ENCODE measurements at places on chromosomes 16 and 17.

- no peak for DNase-seq
Measured at GRCh38 chr16:14444979-14445810, 184.9 kb downstream of the PARN start.

- peak; percentile 81 for DNase-seq
Measured at GRCh38 chr17:39450847-39451581, at the start of gene MED1. Gene MED1, minus strand, starts transcription at chr17:39451263. Its CDS starts 201 bp downstream, at chr17:39451062.

DNA sequence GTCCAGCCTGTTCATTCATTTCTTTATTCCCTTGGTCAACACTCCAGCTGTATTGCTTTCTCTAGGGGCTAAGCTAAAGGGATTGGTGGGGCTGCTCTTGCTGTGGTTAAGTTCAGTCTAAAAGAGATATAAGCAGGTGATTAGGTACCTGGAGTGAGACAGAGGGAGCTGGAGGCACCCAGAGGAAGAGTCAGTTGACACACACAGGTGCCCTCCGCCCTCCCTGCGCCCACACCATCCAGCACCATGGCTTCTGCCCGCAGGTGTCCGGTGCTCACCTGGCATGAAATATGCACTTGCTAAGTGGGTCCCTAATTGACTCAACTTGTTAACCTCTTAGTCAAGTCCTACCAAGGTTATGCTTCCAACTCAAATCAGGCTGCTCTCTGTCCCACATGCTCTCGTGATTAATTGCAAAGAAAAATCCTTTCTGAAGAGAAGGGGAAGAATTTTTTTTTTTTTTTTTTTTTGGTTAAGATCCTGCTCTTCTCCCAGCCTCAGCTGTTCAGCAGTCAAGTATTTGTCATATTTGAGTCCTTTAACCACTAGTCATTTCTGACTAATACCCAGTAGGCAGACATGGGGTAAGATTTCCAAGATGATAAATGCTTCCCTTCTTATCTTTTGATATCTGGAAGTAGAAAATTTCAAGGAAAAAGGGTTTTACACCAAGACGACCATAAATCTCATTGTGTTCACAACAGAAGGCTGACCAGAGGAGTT, 199.8 kb upstream of the WSCD1 start:
- DNase-seq, result no peak

- no peak for DNase-seq
Measured at GRCh38 chr17:81518785-81519283, 6.2 kb upstream of the ACTG1 start.

GRCh38 chr17:55318715-55319487, 54.1 kb downstream of the HLF start:
- DNase-seq, result no peak

GRCh38 chr16:46638947-46639925, 18.1 kb upstream of the SHCBP1 start:
- DNase-seq, result no peak

- DNase-seq, result no peak
Measured at GRCh38 chr17:32287804-32288511, 22.3 kb downstream of the RHBDL3 start.

- DNase-seq, result no peak
Measured at GRCh38 chr17:1762901-1763898, 1.3 kb downstream of the SERPINF1 start.

DNA sequence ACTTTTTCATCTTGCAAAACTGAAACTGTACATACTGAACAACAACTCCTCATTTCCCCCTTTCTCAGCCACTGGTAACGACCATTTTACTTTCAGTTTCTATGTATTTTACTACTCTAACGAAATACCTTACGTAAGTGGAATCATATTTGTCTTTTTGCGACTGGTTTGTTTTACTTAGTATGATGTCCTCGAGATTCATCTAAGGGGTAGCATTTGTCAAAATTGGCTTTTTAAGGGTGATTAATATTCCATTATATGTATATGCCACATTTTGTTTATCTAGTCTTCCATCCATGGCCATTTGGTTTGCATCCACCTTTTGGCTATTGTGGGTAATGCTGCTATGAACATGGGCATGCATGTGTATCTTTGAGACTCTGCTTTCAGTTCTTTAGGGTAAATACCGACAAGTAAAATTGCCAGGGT, 10.4 kb downstream of the KPNB1 start:
- no peak for DNase-seq

- DNase-seq, result no peak
Measured at GRCh38 chr16:84562174-84562815, 55.6 kb downstream of the COTL1 start.

DNA sequence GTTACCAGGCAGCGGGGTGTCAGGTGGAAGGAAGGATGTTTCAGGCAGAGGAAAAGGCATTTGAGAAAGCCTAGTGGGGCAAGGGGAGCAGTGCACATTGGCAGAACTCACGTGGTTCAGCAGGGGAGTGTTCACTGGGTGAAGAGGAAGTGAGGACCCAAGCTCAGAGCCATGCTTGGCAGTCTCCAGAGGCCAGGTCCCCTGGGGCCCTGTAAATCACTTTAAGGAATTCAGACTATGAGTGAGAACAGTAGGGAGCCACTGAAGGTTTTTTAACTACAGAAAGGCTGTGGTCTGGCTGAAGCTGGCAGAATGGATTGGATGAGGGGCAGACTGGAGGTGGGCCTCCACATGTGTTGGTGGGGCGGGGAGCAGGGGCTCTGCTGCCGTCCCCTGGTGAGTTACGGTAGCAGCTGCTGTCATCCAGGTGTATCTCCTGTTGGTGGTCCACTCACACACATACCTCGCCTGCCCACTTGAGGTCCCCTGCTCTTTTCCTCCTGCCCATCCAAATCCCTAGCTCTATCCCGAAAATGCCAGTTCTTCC, 5.1 kb downstream of the CLEC16A start:
- DNase-seq, result no peak

GRCh38 chr17:74904687-74905409, 11.4 kb upstream of the FADS6 start:
- DNase-seq, result no peak

GRCh38 chr16:3295209-3295608, 10.0 kb downstream of the TIGD7 start:
- no peak for DNase-seq

DNA sequence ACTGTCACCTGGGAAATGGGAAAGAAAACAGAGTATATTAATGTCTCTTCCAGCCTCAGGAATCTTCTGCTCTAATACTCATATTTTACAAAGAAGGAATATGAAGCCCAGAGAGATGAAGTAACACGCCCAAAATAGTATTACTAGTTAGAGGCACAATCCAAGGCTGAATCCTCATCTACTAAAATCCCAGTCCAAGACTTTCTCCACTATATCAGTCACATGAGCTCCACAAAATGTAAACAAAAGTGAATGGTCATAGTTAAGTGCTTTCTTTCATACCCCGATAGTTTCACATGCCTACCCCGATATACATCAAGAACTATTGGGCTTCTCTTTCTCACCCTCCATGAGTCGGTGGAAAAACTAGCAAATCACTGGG, 965 bp downstream of the INTS2 start:
- no peak for DNase-seq

DNA sequence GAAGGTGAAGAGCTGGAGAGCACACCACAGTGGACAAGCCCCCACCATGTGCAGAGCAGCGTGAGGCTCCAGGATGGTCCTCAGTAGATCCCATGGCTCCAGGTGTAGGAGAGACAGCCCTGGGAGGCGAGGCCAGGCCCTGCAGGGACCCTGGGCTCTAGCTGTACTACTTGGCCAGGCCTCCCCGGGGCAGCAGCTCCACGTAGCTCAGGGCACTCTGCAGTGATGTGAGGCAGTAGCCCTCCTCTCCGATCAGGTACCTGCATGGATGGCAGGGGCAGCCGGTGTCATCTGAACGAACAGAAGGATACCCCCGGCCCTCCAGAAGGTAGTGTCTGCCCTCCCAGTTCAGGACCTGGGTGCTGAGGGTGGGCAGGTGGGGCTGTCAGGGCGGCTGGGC, 6.2 kb upstream of the SPATA2L start:
- no peak for DNase-seq

DNA sequence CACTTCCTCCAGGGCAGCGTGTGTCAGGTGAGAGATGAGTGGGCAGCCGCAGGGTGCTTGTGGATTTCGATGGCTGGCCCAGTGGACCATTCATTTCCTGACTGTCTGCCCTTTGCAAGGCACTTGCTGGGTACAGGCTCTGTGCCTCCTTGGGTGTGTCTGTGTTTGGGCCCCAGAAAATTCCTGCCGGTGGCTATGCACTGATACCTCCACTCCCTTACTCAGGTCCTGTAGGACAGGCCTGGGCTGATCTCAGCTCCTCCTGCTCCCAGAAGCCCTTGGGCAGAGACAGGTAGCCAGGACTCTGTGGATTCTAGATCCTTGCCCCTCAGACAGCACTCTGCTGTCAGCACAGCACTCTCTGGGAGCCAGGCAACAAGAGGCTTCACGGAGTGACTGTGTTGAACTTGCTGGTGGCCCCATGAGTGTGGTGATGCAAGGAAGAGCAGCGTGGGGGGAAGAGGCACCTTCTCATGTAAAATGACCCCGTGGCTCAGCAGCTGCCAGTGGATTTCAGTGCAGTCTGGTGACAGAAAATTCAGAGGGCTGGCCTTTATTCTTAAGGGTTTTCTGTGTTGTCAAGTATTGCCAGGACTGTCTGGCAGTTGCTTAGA, 29.0 kb downstream of the PGS1 start:
- no peak for DNase-seq

DNA sequence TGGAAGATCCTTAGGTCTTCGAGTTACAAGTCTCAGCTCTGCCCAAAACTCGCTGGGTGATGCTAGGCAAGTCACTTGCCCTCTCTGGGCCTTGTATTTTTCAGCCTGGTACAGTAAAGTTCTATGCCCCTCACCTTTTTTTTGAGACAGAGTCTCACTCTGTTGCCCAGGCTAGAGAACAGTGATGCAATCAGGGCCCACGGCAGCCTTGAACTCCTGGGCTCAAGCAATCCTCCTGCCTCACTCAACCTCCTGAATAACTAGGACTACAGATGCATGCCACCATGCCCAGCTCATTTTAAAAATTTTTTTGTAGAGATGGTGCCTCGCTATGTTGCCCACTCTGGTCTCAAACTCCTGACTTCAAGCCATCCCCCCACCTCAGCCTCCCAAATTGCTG, 3.8 kb downstream of the MYH11 start:
- DNase-seq, result no peak

DNA sequence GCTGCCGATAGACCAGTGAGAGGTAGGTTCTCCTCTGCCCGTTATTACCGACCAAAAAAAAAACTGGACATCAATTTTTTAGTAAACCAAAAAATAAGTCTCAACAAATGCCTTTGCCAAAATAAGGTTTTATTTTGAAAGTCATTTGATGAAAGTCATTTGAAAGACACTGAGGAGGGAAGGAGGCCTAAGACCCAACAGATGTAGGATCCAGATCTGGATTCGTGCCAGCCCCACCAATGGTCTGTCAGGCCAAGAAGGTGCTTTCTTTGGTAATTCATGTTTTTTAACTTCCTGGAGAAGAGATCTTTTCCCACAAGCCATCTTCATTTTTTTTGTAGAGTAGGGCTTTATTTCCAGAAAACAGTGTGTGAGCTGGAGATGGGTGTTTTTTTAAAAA, 18.1 kb downstream of the NTAN1 start:
- DNase-seq, result no peak

DNA sequence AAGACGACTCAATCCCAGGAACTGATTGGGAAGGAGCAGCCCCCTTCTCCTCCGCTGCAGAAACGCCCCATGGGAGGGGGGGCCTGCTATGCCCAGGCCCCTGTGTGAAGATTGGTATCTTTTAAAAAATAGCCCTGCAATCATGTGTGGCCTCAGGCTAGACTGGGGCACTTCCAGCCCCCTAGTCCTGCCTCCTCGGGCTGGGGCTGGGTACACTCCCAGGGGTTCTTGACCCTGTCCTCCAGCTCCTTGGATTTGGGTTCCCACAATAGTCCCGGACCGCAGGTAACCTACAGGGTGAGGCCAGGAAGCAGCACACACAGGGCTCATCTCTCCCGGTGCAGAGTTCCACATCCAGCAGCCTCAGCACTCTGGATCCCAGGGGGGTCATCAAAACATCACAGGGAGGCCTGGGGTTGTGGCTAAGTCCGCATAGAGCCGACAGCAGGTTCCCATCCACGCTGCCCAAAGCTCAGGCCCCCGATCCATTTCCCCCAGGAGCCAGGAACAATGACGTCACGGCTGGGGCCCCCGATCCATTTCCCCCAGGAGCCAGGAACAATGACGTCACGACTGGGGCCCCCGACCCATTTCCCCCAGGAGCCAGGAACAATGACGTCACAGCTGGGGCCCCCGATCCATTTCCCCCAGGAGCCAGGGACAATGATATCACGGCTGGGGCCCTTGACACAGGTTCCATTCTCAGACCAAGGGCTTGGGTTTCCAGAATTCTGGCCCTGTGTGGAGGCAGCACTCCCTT, 202.4 kb downstream of the IRF8 start:
- DNase-seq, result no peak

Measured in stimulated activated CD4-positive, alpha-beta T cell treated with anti-CD3 and anti-CD28 coated beads, Interleukin-12 subunit alpha, Interleukin-12 subunit beta, amount 100 ng/mL, for 4 hours (primary cell).